ENCODE measurements at places on chromosomes 2 and 18. TPM values are rescaled to one million over a fixed set of nuclear protein-coding genes. Genes with fewer than 3 reads are reported as not detected.
A peak's percentile ranks its signal among the peaks of the same experiment; 100 is the strongest.

CXCR1 gene
- 1.9 TPM for total RNA-seq

GRCh38 chr2:37013315-37013641 lies 46.9 kb upstream of the STRN start:
- DNase-seq = no peak

DNA sequence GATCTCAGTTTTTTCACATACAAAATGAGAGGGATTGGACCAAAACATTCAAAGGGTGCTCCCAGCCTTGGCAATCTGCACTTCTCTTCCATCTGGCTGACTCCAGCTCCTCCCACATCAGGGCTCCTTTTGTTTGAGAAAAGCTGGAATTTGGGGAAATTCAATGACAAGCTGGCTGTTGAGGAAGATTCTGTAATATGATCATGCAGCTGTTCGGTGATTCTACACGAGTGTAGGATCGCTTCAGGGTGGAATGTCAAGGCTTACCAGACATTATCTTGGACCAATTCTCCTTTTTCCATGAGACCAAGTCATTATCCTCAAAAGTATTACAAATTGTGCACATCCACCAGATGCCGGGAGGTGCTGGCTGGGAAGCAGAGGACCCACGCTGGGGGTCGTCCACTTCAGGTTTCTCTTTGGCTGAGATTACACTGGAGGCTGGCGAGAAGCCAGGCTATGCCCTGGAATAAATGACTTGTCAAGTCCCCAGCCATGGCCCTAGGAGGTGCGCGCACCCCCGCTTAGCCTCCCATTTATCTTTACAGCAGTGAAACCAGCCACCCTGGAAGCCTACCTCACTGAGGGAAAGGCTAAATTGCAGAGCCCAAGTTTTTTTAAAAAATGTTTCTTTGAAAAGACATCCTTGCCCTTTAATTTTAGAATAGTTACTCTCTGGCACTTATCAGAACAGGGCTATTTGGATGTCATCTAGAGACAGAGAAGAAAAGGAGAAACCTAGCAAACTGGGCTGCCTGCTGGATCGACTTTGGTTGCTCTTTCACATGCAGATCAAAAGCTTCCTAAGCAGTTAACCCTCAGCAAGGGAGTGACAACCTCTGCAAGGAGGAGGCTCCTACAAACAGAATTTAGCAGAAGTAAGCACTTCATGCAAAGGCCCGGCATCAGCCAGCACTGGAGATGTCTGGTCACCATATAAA lies 42.5 kb upstream of the LCLAT1 start:
- DNase-seq = no peak

REL gene
- 5.7 TPM for total RNA-seq

- DNase-seq = no peak
Observed at GRCh38 chr18:63207835-63208234, 111.7 kb downstream of the BCL2 start.

CCNYL1 gene
- total RNA-seq = 12.0 TPM

ANKRD29 gene
- total RNA-seq = 3.9 TPM

GRCh38 chr2:19046986-19047780 lies 311.2 kb downstream of the OSR1 start:
- DNase-seq = no peak

DNA sequence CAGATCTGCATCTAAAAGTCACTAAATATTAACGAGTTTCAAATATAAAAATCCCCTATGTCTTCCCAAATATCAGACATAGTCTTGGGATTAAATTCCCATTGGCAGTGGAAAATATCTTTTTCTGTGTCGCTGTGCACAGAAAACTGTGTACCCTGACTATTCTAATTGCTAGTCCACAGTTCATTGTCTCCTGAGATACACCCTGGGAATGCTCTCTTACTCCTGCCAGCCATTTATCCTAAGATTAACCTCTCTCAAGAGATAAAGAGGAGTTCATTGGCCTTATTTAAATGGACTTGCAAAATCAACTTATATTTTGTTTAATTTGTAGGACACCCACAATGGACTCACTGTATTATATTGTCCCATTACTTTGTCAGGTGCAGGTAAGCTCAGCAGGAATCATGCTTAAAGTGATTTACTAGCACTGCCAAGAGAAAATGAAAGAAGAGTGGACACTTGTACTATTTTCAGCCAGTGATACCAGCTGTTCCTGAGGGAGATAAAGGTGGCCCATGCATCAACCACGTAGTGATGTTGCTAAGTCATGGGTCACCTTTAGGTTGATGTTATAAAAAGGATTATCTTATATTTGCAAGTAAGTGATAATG lies 553.8 kb downstream of the PIK3C3 start:
- no peak for DNase-seq

IL36A gene
- total RNA-seq = not detected

GPD2 gene
- total RNA-seq = 12.6 TPM

DNA sequence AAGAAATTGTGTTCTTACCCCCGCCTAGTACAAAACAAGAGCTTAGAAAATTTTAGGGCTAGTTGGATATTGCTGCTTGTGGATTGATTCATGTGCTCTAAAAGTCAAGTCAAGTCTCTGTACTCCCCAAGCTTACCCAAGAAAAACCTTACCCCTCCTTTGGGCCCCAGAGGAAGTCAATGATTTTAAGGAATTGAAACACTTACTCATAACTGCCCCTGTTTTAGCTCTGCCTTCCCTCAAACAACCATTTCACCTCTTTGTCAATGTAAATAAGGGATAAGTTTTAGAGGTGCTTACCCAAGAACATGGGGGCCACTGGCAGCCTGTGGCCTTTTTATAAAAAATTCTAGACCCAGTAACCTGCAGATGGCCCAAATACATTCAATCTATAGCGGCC lies 136.6 kb upstream of the RMP24 start:
- DNase-seq = no peak

RAB6C gene
- total RNA-seq = not detected

- peak; percentile 90 for DNase-seq
Observed at GRCh38 chr2:239934571-239935171, 90.5 kb downstream of the NDUFA10 start.

Data from cardiac septum (tissue), 1 donor.